ENCODE measurements at places on chromosomes 4 and X.
A peak's percentile ranks its signal among the peaks of the same experiment; 100 is the strongest.

GRCh38 chr4:86972997-86973396 lies 38.2 kb downstream of the AFF1 start:
- DNase-seq = no peak

DNA sequence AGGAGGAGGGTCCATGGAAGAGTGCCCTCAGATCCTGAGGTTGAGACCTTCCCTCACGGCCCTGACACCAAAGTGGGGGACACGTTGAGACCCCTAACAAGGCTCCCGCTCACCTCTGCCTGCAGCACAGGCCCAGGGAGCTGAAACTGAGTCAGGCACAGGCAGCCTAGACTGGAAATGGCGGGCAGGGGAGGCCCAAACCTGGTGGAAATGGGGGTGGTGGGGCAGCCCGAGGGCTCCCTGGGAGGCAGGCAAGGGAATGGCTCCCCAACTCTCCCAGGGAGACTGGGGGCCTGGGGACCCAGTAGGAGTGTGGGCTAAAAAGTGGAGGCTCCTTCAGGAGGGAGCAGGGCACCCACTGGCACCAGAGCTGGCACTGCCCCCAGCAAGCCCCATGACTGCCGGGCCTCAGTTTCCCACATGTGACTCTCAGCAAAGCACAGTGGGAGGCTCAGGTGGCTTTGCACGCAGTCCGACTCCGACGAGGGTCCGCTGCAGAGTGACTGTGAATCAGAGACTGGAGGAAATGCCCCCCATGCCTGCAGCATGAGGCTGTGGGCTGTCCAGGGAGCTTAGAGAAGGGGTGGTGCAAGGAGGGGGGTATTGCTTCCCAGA lies 5.9 kb downstream of the NKX1-1 start:
- no peak for DNase-seq

DNA sequence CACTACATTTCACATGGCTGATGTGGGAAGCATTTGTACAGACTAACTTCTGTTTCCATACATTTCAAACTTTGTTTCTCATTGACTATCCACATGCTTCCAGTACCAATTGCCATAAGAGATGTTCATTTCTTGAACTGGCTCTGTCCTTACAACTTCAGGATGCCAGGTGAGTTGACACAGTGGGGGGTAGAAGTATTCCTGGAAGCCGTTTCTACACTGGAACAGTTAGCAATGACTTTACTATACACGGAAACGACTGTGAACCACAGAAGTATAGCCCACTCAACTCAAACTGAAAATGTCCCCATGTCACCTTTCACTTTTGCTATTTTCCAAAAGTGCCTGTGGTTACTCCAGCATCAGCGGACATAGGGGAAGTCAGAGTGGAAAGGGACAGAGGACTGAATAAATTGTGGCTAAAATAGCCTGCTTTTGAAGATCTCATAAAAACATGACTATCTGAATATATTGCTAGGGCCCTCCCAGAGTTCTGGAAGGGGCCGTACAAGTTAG lies 38.0 kb upstream of the DSPP start:
- no peak for DNase-seq

- DNase-seq = peak; percentile 25
Measured at GRCh38 chr4:18934197-18934596, 912.6 kb upstream of the LCORL start.

DNA sequence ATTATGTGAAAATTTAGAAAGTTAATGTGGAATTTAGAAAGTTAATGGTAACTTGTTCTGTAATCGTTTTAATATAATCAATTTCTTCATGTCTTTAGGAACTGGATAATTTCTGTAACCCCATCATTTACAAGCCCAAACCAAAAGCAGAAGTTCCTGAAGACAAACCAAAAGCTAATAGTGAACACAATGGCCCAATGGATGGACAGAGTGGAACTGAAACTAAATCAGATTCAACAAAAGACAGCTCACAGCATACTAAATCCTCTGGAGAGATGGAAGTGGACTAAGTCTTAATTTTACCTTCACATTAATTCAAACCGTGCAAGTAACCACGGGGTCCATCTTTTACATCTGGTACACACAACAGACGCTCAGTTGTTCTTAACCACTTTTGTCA lies 48.1 kb upstream of the PLK4 start:
- no peak for DNase-seq

DNA sequence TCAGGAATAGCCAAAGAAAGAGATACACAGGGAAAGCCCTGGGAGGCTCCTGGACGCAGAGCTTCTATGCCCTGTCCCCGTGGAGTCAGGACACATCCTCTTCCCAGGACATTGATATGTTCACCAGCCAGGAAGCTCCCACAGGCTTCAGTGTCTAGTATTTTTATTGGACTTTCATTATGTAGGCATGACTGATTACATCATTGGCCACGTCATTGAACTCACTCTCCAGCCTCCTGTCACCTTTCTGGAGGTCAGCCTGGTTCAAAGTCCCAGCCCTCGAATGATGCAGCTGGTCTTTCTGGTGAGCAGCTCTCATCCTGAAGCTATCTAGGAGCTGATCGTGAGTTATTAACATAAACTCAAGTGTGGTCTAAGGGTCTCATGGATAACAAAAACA lies 104.1 kb downstream of the CPEB2 start:
- DNase-seq = no peak

DNA sequence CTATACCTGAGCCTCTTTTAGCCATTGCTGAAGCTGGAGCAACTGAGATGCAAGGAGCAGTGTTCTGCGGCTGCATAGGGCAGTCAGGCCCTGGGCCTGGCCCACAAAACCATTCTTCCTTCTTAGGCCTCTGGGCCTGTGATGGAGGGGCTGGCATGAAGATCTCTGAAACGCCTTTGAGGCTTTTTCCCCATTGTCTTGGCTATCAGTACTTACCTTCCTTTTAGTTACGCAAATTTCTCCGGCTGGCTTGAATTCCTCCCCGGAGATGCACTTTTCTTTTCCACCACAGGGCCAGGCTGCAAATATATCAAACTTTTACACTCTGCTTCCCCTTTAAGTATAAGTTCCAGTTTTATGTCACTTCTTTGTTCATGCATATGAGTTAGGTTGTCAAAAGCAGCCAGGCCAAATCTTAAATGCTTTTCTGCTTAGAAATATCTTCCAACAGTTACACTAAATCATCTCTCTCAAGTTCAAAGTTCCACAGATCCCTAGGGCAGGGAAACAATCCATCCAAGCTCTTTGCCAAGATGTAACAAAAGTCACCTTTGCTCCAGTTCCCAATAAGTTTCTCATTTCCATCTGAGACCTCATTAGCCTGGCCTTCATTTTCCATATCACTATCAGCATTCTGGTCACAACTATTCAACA lies 194.4 kb upstream of the PCDH7 start:
- no peak for DNase-seq

DNA sequence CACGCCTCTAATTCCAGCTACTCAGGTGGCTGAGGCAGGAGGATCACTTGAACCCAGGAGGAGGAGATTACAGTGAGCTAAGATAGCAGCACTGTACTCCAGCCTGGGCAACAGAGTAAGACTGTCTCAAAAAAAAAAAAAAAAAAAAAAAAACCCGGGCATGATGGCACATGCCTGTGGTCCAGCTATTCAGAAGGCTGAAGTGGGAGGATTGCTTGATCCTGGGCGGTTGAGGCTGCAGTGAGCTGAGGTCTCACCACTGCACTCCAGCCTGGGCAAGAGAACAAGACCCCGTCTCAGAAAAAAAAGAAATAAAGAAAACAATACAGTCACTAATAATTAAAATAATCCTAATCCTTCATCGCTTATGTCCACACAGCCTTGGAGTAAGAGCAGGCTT lies 68.1 kb downstream of the APBB2 start:
- DNase-seq = no peak

DNA sequence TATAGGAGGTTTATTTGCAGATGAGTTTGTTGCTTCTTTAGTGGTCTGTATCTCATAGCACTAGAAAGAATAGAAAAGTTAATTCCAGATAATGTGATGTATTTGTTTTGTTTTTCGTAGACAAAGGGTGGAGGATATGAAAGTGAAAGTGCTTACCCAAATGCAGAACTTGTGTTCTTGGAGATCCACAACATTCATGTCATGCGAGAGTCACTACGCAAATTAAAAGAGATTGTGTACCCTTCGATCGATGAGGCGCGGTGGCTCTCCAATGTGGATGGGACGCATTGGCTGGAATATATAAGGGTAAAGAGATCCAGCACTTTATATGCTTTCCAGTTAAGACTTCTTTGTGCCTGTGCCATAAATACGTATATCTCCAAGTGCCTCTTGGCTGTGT lies 43.3 kb downstream of the MTMR1 start:
- no peak for DNase-seq
